ENCODE measurements at places on chromosomes 6 and 20. TPM values are rescaled to one million over a fixed set of nuclear protein-coding genes. Genes with fewer than 3 reads are reported as not detected.

IRF4 gene
- total RNA-seq: 129 TPM

TLDC2 gene
- not detected for total RNA-seq

CCN5 gene
- not detected for total RNA-seq

KHDRBS2 gene
- total RNA-seq: 10.6 TPM

HLA-DMB gene
- total RNA-seq: 587 TPM

OPRL1 gene
- total RNA-seq: 7.3 TPM

PDYN gene
- not detected for total RNA-seq

ISM1 gene
- total RNA-seq: not detected

LGSN gene
- total RNA-seq: not detected

MKKS gene
- total RNA-seq: 12.6 TPM

GSTA3 gene
- not detected for total RNA-seq

RHAG gene
- not detected for total RNA-seq

TP53INP2 gene
- 8.1 TPM for total RNA-seq

TDP2 gene
- total RNA-seq: 63.5 TPM

HSPA1A gene
- total RNA-seq: 61.2 TPM

SLC23A2 gene
- total RNA-seq: 70.7 TPM

GGTLC1 gene
- total RNA-seq: not detected

DTNBP1 gene
- total RNA-seq: 73.0 TPM

C4A gene
- total RNA-seq: 11.1 TPM

MAFB gene
- 1.8 TPM for total RNA-seq

SOX4 gene
- total RNA-seq: 5.4 TPM

GFRAL gene
- not detected for total RNA-seq

BNIP5 gene
- 0.10 TPM for total RNA-seq

CEP43 gene
- 33.7 TPM for total RNA-seq

SLC22A23 gene
- 0.75 TPM for total RNA-seq

ASIP gene
- total RNA-seq: not detected

SCRT2 gene
- total RNA-seq: not detected

AVP gene
- total RNA-seq: 7.0 TPM

RGS17 gene
- not detected for total RNA-seq

SMPDL3A gene
- total RNA-seq: 1.2 TPM

NKAPL gene
- 0.52 TPM for total RNA-seq

PRPH2 gene
- 0.10 TPM for total RNA-seq

VGLL2 gene
- not detected for total RNA-seq

SHLD1 gene
- 15.4 TPM for total RNA-seq

CD40 gene
- total RNA-seq: 206 TPM

GSTA2 gene
- not detected for total RNA-seq
